ENCODE measurements at places on chromosomes 7 and 10.

- DNase-seq = no peak
Measured at GRCh38 chr10:2981361-2981801, 86.0 kb upstream of the PFKP start.

DNA sequence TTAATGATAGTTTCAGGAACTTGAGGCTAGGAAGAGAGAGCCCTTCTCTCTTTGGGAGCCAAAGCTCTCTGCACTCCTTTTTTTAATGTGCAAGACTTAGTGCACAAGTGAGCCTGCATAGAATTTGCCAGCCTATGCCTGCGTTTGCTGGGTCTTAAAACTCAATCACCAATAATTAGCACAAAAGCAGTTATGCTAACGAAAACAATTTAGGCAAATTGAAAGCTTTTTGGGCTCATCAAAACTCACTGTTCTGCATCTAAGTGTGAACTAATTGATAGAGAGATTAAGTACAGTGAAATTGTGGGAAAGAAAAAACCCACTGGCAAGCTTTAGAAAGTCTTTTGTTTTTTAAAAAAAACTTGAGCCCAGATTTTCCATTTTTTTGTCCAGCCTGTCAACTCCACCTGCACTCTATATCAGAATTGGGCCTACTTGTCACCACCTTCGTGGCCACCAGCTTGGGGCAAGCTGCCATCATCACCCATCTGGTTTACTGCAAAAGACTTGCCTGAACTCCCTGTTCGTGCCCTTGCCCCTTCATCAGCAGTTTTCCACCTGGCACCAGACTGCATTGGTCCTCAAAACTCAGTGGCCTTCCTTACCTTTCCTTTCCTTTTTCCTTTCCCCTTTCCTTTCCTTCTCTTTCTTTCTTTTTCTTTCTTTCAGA is 37.8 kb downstream of the CRHR2 start:
- DNase-seq = no peak

DNA sequence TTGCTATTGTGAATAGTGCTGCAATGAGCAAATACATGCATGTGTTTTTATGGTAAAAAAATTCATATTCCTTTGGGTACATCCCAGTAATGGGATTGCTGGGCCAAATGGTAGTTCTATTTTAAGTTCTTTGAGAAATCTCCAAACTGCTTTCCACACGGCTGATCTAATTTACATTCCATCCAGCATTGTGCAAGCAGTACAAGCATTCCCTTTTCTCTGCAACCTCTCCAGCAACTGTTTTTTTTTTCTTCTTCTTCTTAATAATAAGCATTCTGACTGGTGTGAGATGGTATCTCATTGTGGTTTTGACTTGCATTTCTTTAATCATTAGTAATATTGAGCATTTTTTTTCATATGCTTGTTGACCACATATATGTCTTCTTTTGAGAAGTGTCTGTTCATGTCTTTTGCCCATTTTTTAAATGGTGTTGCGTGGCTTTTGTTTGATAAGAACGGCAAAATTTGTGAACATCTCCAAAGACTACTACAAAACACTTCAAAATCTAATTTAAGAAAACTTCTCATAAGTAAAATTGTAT is 136.1 kb upstream of the MYO3A start:
- DNase-seq = no peak

- no peak for DNase-seq
Measured at GRCh38 chr7:141704741-141705140, 2.8 kb upstream of the DENND11 start.

GRCh38 chr7:66500087-66500486 is 128.6 kb upstream of the KCTD7 start:
- DNase-seq = no peak

- DNase-seq = peak; percentile 47
Measured at GRCh38 chr10:13528875-13529713, at the start of gene BEND7. Gene BEND7 (minus strand): TSS chr10:13529014. CDS start chr10:13528533, 481 bp downstream.

- peak; percentile 96 for DNase-seq
Measured at GRCh38 chr7:36303202-36304098, 86.2 kb upstream of the ANLN start.

GRCh38 chr7:33757050-33757449 is 148.3 kb upstream of the BMPER start:
- peak; percentile 43 for DNase-seq

DNA sequence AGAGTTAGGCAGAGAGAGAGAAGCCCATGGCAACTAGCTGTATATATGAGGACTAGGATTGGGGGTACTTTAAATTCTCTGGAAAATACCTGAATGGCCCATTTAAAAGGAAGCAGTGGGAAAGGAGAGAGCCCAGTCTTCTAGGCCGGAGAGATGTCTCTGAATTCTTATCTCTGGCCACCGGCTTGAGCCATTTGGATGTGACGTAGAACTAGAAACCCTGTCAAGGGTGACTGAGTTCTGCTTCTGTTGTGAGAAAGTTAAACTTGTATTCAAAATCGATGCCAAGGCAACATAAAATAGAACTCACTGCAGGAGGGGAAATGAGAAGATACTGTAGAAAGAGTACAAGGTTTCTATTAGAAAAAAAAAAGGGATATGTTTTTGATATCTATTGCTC is 6.3 kb upstream of the GSTK1 start:
- DNase-seq = no peak

GRCh38 chr7:27188386-27189294 is 3.6 kb upstream of the HOXA11 start:
- DNase-seq = peak; percentile 72

- DNase-seq = no peak
Measured at GRCh38 chr10:70500812-70501301, 22.3 kb downstream of the PALD1 start.

DNA sequence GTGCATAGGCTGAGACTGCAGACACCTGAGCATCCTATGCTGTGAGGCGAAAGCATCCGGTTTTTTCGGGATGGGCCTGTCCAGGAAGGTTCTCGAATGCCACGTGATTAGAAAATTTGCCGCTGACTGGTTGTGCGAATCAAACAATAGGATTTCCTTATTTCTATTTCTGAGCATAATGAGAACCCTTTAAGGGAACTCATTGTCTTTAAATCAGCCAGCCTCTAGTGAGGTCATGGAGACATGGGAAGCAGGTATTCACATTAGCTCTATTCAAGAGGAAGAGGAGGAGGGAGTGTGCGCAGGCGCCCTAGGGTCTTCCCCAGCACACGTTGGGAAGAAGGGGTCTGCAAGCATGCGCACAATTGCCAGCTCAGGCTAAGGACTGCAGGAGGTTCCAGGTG is 5.6 kb downstream of the GIMAP1 start:
- DNase-seq = no peak

DNA sequence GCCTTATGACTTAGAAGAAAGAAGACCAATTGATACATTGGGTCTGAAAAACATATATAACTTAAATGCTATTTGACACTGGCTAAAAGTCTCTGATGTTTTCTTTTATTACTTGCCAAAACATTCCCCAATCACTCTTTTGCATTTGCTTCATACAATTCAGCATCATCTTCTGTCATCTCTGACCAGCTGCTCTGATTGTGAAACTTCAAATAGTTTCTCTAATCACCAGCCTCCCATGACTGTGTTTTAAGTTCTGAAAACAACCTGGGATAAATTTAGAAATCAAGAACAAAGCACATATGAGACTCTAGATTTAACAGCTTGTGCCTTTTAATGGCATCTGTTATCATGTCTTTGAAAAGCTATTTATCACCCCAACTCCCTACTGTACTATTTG is 208.4 kb upstream of the KCND2 start:
- DNase-seq = no peak

DNA sequence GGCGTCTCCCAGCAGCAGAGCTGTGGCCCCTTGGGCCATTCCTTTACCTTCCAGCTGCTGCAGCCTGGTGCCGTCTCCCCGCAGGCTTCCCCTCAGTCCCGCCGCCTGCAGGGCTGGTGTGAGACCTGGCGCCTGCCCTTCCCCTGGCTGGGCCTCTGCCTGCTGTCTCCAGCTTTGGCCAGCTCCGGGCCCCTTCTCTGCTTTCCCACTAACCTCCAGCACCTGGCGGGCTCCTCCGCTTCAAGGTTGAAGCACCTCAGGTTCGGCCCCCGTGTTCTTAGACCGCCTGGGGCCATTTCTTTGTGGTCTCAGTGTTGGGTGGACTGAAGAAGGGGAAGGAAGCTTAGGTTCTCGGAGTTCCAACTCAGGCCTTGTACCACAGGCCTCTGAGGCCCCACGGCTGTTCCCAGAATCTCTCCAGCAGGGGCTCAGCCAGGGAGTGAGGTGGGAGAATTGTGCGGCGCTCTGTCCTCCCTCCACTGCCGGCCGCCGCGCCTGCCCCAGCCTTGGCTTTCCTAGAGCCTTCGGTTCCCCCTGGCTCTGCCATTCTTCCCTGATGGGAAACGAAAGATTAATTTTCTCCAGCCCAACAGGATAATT is 30.3 kb downstream of the GBX1 start:
- DNase-seq = no peak

DNA sequence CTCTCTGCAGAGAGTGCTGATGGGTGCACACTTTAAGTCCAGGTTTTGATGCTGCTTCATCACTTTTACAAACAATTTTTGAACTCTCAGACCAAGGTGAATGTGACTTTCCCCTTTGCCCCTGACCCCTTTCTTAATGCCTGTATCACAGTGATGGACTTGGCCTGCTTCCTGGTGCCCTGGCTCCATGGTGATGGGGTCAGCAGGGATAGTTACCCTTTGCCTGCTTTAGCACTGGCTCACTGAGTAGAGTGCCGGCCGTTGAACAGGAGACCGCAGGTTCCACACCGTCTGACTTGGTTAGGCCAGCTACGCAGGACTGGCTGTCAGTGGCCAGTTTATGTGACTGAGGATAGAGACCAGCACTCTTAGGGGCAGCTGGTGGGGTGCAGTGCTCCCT is 40.1 kb downstream of the LRGUK start:
- DNase-seq = no peak

GRCh38 chr7:44990109-44991023 is 9.6 kb upstream of the CCM2 start:
- DNase-seq = no peak

DNA sequence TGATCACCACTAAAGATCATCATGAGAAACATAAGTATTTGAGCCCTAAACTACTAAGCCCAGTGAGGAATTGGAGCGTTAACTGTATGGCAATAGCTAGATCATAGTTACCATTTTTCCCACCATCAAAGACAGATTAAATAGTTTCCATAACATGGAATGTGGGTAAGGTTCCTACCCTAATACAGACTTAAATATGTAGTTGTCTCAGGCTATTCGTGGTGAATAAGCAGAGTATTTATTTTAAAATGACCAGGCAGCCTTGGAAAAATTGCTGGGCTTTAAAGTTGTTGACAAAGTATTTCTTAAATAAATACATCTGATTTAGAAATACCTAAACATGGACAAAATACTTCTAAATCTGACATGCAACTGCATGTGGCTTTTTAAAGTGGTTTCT is 106.8 kb downstream of the NT5C2 start:
- DNase-seq = no peak

GRCh38 chr7:106277976-106278375 is 6.8 kb downstream of the NAMPT start:
- DNase-seq = peak; percentile 13

GRCh38 chr10:15324611-15325010 is 46.5 kb downstream of the FAM171A1 start:
- DNase-seq = no peak

- DNase-seq = peak; percentile 3
Measured at GRCh38 chr10:59675812-59676211, 33.8 kb downstream of the SLC16A9 start.

GRCh38 chr7:31487476-31487875 is 26.4 kb upstream of the ITPRID1 start:
- no peak for DNase-seq

GRCh38 chr10:17951868-17952371 is at the start of gene SLC39A12:
Gene SLC39A12 (plus strand): TSS chr10:17951918. CDS start chr10:17953277, 1,359 bp downstream.
- peak; percentile 64 for DNase-seq

DNA sequence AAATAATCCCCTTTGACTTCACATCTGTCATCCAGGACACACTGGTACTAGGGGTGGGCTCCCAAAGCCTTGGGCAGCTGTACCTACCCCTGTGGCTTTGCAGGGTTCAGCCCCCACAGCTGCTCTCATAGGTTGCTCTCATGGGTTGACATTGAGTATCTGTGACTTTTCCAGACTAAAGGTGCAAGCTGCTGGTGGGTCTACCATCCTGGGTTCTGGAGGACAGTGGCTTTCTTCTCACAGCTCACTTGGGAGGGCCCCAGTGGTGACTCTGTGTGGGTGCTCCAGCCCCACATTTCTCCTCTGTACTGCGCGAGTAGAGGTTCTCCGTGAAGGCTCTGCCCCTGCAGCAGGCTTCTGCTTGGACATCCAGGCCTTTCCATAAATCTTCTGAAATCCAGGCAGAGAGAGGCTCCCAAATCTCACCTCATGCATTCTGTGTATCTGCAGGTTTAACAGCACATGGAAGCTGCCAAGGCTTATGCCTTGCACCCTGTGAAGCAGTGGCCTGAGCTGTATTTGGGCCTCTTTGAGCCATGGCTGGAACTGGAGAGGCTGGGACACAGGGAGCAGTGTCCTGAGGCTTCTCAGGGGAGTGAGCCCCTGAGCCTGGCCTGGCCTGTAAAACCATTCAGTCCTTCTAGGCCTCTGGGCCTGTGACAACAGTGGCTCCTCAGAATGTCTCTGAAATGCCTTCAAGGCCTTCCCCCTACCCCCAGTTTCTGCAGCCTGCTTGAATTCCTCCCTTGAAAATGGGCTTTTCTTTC is 52.2 kb downstream of the TRIM24 start:
- DNase-seq = no peak

- no peak for DNase-seq
Measured at GRCh38 chr10:79172881-79173280, 104.1 kb downstream of the ZMIZ1 start.

DNA sequence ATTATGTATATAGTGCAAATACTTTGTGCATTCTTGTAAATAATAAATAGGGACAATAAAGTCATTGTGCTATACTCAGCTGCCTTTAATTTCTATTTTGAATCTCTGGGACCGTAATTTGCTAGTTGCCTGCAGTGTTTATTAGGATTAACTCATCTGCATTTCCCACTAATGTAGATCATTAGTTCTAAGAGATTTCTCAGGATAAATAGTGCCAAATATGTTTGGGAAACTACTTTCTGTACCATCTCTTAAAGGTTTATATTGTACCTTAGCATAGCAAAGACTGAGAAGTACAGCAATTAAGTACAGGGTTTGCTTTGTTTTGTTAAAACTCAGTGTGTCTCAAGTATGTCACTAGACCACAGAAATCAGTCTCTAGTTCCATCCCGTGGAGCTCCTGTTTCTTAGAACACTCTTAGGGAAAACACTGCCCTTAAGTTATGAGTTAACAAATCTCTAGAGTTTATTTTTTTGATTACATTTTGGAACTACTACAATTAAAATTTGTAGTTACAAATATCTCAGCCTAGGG is 26.0 kb downstream of the ADD3 start:
- DNase-seq = no peak

- DNase-seq = no peak
Measured at GRCh38 chr7:121521711-121522400, 125.7 kb upstream of the FAM3C start.

DNA sequence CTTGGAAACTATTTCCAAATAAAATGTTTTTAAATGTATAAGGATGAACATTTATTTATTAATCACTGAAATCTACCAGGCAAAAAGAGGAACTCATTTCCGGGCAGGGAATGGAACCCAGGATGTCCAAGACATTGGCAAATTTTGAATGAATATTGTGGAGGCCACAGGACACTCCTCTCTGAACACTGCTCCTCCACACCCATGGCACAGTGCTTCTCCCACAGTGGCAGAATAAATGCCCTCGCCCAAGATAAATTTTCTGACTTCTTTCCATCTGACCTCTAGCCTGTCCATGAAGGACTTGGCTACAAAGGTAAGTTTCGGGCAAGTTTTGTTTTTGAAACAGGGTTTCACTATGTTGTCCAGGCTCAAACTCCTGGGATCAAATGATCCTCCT is 39.0 kb downstream of the HIPK2 start:
- DNase-seq = no peak
